ENCODE measurements at places on chromosomes 6 and 20.

- no peak for DNase-seq
Measured at GRCh38 chr6:166511316-166511715, 75.2 kb downstream of the RAMACL start.

DNA sequence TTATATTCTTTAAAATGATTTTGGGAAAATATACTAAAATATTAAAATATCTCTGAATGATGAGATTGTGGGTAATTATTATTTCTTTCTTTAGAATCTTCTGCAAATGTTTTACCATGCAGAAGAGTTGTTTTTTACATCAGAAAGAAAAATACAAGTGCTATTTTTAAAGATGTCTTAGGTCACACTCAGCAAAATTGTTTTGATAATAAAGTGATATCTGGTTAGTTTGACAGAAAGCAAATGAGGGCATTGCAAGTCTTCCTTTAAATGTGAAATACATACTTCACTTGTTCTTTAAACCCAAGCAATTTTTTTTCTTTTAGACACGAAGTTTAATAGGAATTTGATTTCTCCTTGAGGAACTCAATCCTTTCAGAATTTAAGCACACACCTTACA lies 43.6 kb upstream of the STXBP5 start:
- DNase-seq, result no peak

GRCh38 chr6:8187209-8187608 lies 84.9 kb upstream of the EEF1E1 start:
- DNase-seq, result no peak

DNA sequence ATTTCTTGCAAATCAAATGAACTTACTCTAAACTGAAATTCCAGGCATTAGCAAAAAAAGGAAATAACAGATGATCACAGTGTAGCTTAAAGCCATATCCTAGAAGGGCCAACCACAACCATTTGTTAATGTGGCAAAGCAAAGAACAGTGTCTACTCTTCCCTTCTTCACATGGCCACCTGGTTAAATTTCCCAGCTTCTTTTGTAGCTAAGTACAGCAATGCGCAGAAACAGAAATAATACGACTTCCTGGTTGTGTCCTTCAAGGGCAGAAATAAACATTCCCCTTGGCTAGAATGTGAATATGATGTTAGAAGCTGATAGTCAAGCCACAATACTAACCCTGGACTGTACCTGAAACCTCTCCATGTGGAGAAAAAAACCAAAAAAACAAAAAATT lies 9.6 kb downstream of the SNX3 start:
- no peak for DNase-seq

- no peak for DNase-seq
Measured at GRCh38 chr6:130434174-130434873, 68.5 kb downstream of the TMEM200A start.

DNA sequence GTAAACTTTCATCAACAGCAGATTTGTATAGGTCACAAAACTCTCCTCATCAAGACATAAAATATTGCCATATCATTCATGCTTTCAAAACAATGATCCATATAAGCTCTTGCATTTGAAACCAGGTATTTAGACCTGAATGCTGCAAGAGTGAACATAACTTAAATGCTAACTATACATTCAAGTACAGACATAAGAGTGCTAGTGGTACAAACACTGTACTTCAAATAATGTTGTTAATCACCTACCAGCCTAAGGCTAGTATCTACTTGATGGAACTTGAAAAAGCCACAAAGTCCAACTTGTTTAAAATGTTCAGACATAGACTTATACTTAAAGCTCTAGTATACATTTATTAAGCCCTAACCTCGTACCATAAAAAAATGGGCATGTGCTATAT lies 16.0 kb upstream of the GSTA2 start:
- DNase-seq, result no peak

DNA sequence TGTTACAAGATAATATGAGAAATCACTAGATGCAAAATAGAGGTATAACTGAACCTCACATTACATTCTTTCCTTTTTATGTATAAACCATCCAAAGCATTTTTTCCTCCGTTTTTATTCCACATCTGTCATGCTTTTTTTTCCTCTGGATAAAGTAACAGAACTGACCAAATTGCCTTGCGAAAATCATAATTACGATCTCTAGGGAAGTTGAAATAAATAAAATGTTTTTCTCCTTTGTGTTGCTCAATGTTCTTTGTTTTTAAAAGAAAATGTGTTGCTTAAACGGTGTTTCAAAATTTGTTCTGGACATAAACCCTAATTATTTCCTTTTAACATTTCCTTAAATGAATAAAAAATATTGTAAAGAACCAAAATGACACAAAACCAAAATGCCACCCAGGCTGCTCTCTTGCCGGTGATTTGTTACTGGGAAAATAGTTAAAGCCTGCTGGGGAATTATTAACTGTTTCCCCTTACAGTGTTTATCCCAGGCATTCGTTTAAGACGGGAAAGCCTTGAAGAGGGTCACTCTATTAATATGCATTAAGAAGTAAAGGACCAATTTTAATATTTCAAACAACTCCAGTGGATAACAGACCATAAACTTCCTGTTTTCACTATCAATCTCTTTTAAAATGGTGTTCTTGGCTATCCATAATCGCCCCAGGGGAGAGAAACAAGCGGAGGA lies 1.7 kb upstream of the ADGRB3 start:
- DNase-seq, result no peak
